HFFc6 (cell line): ENCODE measurements at places on chromosomes 6 and 20. TPM values are rescaled to one million over a fixed set of nuclear protein-coding genes. Genes with fewer than 3 reads are reported as not detected.
A peak's percentile ranks its signal among the peaks of the same experiment; 100 is the strongest.

GRCh38 chr6:84467296-84467695 lies 239.9 kb upstream of the CEP162 start:
- H3K4me3 ChIP-seq = no peak overlapping the region
- peaks cover 23% of the 10 kb centered on the region for H3K4me1 ChIP-seq
- H3K27me3 ChIP-seq = no peaks in the 10 kb centered on the region; the same call in 1 of the 2 replicates
- no peak for DNase-seq
- no peak overlapping the region for H3K27ac ChIP-seq

DNA sequence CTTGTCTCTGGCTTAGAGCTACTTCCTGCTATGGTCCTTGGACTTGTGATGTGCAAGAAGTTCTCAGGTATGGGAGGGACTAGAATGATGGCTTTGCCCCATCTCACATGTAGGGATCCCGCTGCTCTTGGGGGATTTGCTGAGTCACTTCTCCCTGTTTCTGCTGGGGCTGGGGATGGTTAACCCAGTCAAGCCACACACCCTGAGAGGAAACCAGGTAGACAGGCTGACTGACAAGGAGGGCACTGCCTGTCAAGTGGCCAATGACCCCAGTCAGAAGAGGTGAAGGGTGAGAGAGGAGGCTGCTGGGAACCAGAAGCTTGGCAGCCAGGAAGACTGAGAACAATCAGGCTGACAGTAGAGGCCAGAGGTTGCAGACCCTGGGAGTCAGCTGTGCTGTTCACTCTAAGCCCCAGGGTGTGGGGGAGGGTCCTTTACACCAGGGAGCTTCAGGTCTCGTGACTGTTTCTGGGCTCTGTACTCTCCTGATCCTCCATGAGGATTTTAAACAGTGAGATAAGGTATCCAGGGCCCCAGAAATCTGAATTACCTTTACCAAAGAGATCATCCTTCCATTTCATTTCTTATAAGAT lies 34.6 kb downstream of the HLA-F start:
- no peak overlapping the region for H3K4me3 ChIP-seq
- peaks cover 20% of the 10 kb centered on the region for H3K27me3 ChIP-seq
- H3K27ac ChIP-seq = no peak overlapping the region
- peaks cover 39% of the 10 kb centered on the region for H3K4me1 ChIP-seq
- no peaks in the 10 kb centered on the region for H3K36me3 ChIP-seq

GRCh38 chr6:110318971-110319370 lies 39.2 kb downstream of the METTL24 start:
- no peak for DNase-seq
- H3K27me3 ChIP-seq = peaks cover 24% of the 10 kb centered on the region
- no peaks in the 10 kb centered on the region for H3K4me1 ChIP-seq
- H3K4me3 ChIP-seq = no peak overlapping the region
- H3K27ac ChIP-seq = no peak overlapping the region

DNA sequence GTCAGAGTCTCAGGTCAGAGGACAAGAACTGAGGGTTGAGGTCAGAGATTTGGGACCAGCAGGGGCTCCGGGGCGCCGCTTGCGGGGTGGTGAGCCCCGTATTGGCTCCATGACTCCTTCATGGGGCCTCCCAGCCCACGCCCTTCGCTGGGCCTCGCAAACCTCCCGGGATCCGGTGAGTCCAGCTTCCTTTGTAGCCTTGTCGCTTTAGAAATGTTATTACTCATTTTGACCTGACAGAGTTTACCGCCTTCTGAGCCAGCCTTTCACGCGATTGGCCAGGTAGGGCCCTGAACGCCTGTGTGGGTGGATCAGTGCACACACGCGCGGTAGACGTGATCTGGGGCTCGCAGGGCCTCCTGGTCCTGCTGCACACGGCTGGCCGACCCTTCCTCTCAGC lies 181.1 kb downstream of the ERMARD start:
- H3K4me3 ChIP-seq = no peak overlapping the region
- no peak for DNase-seq
- H3K4me1 ChIP-seq = no peaks in the 10 kb centered on the region
- no peak overlapping the region for H3K27ac ChIP-seq
- H3K36me3 ChIP-seq = no peaks in the 10 kb centered on the region; the same call in 1 of the 2 replicates

DNA sequence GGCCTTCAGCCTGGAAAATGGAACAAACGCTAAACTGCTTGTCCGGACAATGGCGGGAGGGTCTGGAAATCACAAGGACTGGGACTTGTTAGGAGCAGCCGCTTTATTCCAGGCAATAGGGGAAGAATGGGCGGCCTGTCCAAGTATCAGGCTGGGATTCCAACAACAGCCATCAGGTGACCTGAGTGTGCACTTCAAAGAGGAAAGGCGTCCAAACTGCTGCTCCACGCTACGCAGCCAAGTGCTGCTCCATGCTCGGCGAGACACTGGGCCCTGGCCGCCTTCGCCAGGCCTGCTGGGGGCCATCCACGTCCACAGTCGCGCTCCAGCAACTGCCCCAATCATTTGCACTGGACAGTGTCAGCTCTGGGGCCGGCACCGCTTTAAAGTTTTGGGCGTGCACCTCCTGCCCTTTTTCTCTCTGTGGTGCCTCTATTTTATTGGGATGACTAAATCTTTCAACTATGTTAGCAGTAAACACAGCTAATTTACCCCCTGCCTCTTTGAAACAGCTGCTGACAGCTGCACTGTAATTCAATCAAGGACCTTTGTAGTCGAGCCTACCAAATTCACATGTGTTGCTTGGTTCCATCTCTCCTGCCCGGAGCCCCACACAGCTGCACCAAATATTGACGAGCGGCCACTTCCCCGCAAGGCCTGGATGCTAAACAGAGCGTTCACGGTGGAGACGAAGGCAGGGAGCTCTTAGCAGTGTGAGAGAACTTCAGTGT lies 98.3 kb downstream of the BMP7 start:
- H3K4me3 ChIP-seq = no peak overlapping the region
- H3K36me3 ChIP-seq = peaks cover 10% of the 10 kb centered on the region; the same call in 1 of the 2 replicates
- no peak overlapping the region for H3K27ac ChIP-seq

DNA sequence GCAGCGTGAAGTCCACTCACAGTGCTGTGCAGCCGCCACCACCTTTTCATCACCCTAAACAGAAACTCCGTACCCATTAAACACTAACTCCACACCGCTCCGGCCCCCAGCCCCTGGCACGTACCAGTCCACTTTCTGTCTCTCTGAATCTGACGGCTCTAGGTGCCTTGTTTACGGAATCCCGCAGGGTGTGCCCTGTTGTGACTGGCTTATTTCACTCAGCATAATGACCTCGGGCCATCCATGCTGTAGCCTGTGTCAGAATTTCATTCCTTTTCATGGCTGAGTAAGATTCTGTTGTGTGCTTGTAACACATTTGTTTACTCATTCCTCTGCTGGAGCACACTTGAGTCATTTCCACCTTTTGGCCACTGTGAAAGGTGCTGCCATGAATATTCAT lies 18.0 kb downstream of the TCFL5 start:
- H3K27me3 ChIP-seq = peaks cover 3% of the 10 kb centered on the region; the same call in 1 of the 2 replicates
- peaks cover 7% of the 10 kb centered on the region for H3K4me1 ChIP-seq
- H3K27ac ChIP-seq = no peak overlapping the region
- no peak overlapping the region for H3K4me3 ChIP-seq
- peaks cover 31% of the 10 kb centered on the region for H3K36me3 ChIP-seq

DNA sequence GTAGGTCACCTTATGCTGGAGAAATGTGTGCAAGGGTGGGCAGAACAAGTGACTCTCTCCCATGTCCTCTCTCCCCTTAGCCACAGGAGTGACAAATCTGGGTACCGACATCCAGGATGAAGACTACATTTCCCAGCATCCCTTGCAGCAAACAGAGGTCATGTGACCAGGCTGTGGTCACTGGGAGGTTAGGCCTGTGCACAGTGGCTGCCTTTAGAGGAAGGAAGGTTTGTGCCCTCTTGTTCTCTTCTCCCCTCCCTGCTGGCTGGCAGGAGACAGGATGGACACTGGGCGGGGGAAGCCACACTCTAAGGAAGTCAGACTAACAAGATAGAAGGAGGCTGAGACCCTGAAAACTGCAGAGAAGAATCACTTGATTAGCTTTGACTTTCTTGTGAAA lies 360.2 kb downstream of the PREX1 start:
- H3K4me1 ChIP-seq = no peaks in the 10 kb centered on the region
- no peak overlapping the region for H3K4me3 ChIP-seq
- H3K27ac ChIP-seq = no peak overlapping the region
- peaks cover 9% of the 10 kb centered on the region for H3K27me3 ChIP-seq
- DNase-seq = no peak

DNA sequence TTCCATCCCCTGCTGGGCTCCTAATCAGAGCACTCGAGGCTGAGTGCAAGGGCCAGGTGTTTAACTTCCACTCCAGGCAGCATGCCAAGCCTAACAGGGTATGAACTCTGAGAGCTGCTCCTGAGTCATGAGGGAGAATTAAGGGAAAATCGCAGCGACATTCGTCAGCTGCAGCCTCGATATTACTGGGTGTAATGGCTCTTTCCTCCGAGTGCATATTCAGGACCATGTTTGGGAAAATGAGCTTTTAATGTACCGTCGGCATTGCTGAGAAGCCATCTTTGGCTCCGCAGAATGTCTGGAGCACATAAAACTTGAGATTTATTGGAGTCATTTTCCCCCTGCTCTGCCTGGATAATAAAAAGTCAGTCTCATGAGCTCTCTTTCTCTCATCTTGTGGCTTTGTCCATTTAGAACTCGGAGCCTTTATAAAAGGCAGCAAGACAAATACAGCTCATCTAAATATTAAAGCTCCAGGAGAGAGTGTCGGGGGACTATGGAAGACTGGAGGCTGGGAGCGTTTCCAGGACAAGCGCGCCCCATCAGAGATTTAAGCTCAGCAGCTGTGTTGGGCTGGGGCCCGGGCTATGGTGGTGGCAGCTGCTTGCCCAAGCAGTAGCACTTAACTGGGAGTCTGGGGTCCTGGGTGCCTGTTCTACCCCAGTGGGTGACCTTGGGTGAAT lies 103.7 kb downstream of the TOX2 start:
- H3K27me3 ChIP-seq = no peaks in the 10 kb centered on the region
- peak overlapping the region; percentile 92 for H3K27ac ChIP-seq
- peak; percentile 90 for DNase-seq
- H3K4me1 ChIP-seq = peaks cover 40% of the 10 kb centered on the region
- peak overlapping the region; percentile 82 for H3K4me3 ChIP-seq

DNA sequence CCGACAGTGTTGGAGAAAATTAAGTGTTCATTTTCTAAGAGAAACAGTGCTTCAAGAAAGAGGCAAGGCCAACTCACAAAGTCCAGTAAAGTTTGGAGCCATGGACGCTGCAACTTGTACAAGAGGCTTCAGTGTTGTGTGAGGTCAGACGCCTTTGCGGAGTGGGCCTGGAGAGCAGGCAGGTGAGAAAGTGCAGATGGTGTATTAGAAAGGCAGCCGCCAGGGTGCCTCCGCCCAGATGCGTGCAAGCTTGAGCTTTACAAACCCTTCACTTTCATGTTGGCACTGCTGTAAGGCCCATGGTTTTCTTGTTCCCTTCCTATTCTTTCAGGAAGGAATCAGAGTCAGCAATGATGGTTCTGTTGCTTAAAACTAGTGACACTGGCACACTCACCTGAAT lies 25.4 kb upstream of the EXOC2 start:
- H3K4me1 ChIP-seq = peaks cover 7% of the 10 kb centered on the region; the same call in 1 of the 2 replicates
- H3K27me3 ChIP-seq = peaks cover 8% of the 10 kb centered on the region
- no peak overlapping the region for H3K27ac ChIP-seq
- H3K36me3 ChIP-seq = peaks cover 4% of the 10 kb centered on the region; the same call in 1 of the 2 replicates
- no peak overlapping the region for H3K4me3 ChIP-seq

- H3K27ac ChIP-seq = peak overlapping the region; percentile 63
- DNase-seq = peak; percentile 62
- H3K4me1 ChIP-seq = peaks cover 44% of the 10 kb centered on the region
- peaks cover 68% of the 10 kb centered on the region for H3K36me3 ChIP-seq
- H3K4me3 ChIP-seq = no peak overlapping the region
Observed at GRCh38 chr6:3732345-3733141, 19.0 kb downstream of the PXDC1 start.

GRCh38 chr6:41182069-41183034 lies 18.6 kb downstream of the TREML2 start:
- peak; percentile 66 for DNase-seq
- H3K27me3 ChIP-seq = peaks cover 30% of the 10 kb centered on the region
- no peaks in the 10 kb centered on the region for H3K4me1 ChIP-seq
- H3K27ac ChIP-seq = no peak overlapping the region
- no peaks in the 10 kb centered on the region for H3K36me3 ChIP-seq

DNA sequence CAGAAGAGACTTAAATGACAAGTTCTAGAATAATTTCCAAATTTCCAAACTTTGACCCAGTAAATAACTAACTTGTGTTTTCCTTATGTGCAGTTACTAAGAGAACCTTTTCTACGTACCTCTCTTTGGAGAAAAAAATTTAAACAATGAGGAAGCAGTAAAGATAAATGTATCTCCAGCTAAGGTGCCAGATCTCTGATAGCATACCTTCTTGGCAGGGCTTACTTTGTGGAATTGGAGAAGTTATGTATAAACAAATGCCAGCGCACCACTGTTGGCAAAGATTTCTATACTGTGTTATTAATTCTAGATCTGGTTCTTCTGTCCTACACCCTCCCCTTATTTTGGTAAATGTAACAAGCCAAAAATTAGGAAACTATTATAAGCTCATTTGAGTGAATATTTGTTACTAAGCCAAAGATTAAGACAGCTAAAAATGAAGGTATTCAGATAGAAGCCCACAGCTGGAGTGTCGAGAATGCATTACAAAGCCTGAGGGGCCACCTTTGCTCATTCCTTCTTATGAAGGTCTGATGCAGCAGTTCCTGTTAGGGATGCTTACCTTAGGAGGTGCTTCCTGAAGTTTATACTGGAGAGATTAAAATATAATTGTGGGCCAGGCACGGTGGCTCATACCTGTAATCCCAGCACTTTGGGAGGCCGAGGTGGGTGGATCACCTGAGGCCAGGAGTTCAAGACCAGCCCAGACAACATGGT lies 373.1 kb upstream of the SOX4 start:
- peaks cover 7% of the 10 kb centered on the region for H3K4me1 ChIP-seq
- DNase-seq = no peak
- no peak overlapping the region for H3K4me3 ChIP-seq
- H3K36me3 ChIP-seq = peaks cover 10% of the 10 kb centered on the region; the same call in 1 of the 2 replicates
- H3K27me3 ChIP-seq = no peaks in the 10 kb centered on the region; the same call in 1 of the 2 replicates

DNA sequence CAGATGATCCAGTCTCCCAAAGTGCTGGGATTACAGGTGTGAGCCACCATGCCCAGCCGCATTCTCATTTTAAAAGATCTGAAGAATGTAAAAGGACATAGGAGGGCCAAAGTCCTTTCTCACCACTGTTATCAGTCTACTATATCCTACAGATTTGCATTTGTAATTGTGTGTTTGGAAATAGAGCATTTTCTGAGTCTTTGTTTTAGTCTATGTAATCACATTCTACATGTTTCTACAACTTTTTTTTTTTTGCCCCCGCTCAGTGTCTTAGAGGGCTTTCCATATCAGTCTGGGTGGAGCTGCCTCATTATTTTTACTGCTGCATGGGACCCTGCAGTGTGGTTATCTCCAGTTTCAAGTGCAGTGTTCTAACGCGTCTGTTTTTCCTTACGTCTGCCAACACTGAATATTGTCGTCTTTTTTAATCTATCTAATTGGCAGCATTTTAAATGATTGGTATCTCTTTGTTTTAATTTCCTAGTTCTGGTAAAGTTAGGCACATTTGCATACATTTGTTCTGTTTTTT lies 7.8 kb downstream of the CUL9 start:
- H3K27ac ChIP-seq = no peak overlapping the region
- no peak overlapping the region for H3K4me3 ChIP-seq
- H3K4me1 ChIP-seq = no peaks in the 10 kb centered on the region

The CCR6 gene
- total RNA-seq = not detected in 3 replicates

The NTSR1 gene
- total RNA-seq = 3.0 and 6.0 TPM in 2 replicates

The REM1 gene
- total RNA-seq = not detected in 3 replicates

The C20orf202 gene
- total RNA-seq = not detected in 3 replicates

The CENPQ gene
- 6.6 to 12.8 TPM (median 11.5 TPM) in 3 replicates for total RNA-seq

The SRPK1 gene
- total RNA-seq = 38.3 to 55.2 TPM (median 48.4 TPM) in 3 replicates

The TFAP2B gene
- not detected in 3 replicates for total RNA-seq

The NKX2-4 gene
- not detected in 2 replicates for total RNA-seq

The FKBP1C gene
- total RNA-seq = 0.38 to 0.55 TPM (median 0.54 TPM) in 3 replicates

The GNRH2 gene
- not detected in 3 replicates for total RNA-seq
